ENCODE measurements at places on chromosomes 16 and 17.

DNA sequence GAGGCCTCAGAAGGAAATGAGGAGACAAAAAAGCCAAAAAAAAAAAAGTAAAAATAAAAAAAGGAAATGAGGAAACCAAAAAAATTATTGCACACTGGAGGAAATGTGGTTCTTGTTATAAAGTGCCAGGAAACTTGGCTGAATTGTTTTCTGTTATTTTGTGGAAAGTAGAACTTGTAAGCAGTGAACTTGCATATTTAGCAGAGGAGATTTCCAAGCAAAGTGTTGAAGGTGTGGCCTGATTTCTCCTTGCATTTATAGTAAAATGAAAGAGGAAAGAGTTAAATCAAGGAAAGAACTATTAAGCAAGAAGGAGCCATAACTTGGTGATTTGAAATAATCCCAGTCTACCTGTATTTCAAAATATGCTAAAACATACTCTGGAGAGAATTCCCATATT, 34.1 kb upstream of the CPPED1 start:
- no peak for DNase-seq

GRCh38 chr17:16872351-16873173, 99.4 kb downstream of the TNFRSF13B start:
- DNase-seq, result no peak

DNA sequence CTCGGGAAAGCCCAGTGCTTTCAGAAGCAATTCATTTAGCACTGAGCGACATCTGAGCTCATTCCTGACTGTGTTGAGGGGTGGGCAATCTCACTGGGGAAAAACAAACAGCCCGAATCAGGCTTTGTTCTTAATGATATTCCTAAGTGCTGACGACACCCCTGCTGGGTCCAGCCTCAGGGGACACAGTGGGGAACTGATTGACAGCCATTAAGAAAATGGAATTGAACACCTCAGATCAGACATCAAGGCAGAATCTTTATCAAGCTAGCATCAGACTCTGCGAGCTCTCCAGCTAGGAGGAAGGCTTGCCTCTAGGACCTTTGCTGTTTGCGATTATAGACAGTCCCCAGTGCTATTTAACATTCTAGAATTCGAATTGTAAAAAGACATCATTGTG, 22.5 kb upstream of the LYRM9 start:
- no peak for DNase-seq

GRCh38 chr17:17951524-17951923, 20.7 kb downstream of the TOM1L2 start:
- no peak for DNase-seq

GRCh38 chr17:69503711-69504110, 89.2 kb downstream of the MAP2K6 start:
- DNase-seq, result no peak

DNA sequence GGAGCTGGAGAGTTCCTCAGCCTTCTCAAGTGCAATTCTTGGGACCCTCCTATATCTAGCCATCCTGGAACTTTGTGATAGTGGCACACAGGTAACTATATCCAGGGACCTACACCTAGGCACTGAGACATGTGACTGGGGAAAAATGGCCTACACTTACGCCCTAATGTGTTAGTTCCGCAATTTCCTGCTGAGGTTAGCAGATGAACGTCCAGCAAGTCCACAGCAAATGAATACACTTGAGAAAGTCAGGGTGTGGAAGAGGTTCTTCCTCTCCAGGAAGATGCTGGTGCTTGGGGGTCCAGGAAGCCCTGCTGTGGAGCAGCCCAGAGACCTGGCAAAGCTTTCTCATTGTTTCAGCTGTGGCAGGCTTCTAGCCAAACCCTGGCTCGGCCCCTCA, 20.8 kb downstream of the PIK3R5 start:
- DNase-seq, result no peak

- no peak for DNase-seq
These were observed 57.1 kb downstream of the BRIP1 start for GRCh38 chr17:61806081-61806828.

DNA sequence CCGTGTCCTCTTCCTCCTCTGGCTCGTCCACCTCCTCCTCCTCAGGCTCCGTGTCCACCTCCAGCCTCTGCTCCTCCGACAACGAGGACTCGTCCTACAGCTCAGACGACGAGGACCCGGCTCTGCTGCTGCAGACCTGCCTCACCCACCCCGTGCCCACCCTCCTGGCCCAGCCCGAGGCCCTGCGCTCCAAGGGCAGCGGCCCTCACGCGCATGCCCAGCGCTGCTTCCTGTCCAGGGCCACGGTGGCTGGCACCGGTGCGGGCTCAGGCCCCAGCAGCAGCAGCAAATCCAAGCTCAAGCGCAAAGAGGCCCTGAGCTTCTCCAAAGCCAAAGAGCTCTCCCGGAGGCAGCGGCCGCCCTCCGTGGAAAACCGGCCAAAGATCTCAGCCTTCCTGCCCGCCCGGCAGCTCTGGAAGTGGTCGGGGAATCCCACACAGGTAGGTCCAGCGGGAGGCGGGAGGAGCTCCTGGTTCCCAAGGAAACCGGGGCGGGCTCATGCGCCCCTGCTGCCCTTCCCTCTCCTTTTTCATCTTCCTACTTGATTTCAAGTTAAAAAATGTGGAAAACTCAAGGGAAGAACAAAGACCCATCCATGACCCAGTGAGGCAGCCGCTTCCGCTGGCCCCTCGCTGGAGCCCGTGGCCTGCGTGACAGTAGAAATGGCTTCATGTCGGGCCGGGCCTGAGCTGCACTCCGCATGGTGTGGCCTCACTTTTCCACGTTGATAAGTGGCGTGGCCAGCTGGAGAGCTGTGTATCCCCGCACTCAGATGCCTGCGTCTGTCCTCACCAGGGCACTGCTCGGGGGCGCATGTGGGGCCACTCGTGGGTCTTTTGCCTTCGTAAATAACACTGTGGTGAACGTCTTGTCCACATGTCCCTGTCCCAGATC, 50.7 kb downstream of the ACTG1 start:
- no peak for DNase-seq

DNA sequence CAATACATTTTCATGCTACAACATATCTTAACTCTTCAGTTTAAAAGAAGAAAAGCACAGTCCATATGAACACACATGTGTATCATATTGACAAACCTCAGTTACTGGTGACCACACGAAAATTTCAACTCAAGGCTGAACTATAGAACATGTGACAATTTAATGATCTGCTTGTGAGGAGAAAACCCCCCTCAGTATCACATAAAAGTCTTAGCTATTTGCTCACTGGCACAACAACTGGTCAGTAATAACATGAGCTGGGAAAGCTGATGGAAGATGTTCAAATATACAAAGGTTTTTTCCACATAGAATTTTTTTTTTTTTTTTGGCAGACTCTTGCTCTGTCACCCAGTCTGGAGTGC, 19.5 kb downstream of the ZNF652 start:
- no peak for DNase-seq

GRCh38 chr17:76631821-76632565, 11.6 kb downstream of the ST6GALNAC1 start:
- no peak for DNase-seq

DNA sequence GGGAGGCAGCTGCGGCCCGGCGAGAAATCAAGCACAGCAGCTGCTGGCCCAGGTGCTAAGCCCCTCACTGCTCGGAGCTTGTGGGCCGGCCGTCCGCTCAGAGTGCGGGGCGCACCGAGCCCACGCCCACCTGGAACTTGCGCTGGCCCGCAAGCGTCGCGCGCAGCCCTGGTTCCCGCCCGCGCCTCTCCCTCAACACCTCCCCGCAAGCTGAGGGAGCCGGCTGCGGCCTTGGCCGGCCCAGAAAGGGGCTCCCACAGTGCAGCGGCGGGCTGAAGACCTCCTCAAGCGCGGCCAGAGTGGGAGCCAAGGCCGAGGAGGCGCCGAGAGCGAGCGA, 92.9 kb downstream of the HAPSTR1 start:
- no peak for DNase-seq

DNA sequence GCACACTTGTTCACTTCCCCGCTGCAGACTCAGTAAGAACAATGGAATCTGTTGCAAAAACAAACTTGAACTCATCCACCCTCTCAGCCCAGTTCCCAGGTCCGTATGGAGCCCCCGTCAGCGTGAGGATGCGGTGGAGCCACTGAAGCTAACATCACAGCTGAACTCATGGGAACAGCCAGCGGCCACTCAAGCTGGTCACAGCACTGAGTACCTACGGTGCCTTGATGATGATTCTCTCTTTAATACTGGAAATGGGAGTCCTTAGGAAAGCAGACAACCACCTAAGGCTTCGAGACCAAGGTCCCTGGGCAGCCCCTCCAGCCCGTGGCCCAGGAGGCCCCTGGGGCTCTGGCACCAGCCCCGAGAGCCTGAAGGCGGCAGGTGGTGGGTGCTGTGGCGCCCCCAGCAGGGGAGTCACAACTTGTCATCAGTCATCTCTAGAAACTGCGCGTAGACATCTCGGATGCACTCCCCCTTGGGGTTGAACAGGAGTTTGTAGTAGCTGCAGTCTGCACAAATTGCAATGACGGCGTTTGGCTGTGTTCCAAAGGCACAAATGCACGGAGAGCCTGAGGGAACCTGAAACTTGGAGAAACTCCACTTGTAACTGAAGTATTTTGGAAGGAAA, 31.0 kb upstream of the RHOT1 start:
- no peak for DNase-seq

GRCh38 chr17:82090549-82091263, 7.3 kb downstream of the FASN start:
- no peak for DNase-seq

DNA sequence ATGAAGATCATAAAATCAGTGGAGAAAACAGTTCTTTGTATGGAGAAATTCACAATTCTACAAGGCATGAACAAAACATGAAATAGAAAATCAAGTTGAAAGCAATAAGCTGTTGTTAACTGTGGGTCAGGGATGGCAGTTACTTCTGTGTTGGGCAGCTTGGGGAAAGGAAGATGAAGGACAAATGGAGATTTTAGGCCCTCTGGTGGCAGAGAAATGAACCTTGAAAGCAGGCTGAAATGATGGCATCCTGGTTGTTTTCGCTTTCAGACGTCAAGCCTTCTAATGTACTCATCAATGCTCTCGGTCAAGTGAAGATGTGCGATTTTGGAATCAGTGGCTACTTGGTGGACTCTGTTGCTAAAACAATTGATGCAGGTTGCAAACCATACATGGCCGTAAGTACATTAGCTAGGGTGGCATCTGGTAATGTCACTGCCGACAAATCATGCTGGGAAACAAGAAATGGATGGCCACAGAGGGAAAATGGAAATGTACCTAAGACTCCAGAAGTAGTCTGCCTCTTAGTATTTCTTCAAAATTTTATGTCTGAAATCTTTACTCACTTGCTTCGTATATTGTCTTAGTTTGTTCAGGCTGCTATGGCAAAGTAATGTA, 108.9 kb downstream of the MAP2K6 start:
- no peak for DNase-seq
